ENCODE measurements at places on chromosomes 11 and 22.
A peak's percentile ranks its signal among the peaks of the same experiment; 100 is the strongest.

- peak; percentile 90 for DNase-seq
These were observed 177.3 kb upstream of the SORL1-AS1 start for GRCh38 chr11:121630041-121630440.

DNA sequence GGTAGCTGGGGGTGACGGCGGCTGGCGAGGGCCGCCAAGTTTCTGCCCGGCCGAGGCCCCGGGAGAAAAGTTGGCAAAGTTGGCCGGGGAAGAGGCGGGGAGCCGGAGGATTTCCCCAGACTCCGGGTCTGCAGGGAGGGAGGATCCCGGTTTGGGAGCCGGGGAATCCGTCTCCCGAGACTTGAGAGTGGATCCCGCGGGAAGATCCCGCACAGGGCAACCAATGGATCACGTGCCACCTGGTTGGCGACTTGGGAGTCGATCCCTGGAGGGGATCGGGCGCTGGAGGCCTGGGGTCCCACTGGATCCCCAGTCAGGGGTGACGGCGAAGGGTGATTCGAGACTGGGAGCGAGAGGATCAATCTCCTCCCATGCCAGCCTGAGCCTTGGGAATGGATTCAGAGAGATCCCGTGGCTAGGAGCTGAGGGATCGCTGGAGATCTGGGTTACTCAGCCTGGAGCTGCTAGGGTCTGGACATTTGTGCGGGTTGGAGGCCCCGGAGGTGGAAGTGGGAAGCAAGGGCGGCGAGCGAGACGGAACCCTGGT lies 394 bp downstream of the KIAA1671 start:
- peak; percentile 31 for DNase-seq

DNA sequence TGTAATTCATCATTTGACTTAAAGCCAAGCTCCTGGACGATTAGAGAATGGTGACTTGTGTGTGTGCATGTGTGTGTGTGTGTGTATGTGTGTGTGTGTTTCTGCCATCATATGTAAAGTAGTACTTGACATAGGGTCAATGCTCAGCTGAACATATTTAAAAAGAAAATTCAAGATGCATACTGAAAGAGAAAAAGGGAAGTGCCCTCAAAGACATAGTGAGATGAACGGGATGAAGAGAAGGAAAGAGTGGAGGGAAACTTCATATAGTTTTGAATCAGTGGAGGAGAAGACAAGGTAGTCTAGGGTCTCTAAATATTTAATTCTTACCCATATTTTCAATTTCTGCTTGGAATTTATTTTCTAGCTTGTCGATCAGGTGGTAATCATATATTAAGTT lies 4.0 kb downstream of the TCN1 start:
- no peak for DNase-seq

DNA sequence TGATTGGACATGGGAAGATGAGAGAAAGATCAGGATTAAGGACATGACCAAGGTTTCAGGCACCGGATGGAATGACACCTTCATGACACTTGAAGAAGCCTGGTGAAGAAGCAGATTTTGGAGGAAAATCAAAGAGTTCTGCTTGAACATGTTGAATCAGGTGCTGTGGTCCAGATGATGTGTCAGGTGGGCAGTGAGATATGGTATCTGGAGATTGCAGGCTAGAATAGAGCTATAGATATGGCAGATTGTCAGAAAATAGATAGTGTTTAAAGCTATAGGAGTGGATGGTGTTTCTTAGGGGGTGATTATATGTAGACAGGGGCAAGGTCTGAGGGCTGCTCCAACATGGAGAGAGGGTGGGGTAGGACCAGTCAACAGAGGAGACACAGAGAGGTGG lies 40.2 kb downstream of the PANX1 start:
- no peak for DNase-seq

DNA sequence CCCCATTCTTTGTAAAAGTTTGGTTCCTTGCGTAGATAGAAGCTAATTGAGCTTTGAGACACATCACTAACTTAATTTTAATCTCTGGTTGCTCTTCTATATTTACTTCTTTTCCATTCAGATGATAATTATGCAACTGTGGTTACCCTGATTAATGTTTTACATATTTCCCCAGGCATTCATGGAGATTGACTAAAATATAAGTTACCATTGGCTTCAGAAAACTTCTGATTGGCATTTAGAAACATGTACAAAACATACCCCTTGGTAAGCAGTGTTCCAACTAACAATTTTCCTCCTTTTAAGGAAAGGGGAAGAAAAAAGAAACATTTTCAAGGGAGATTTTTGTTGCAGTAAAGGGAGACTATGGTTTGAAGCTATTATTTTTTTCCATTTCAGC lies 43.9 kb downstream of the FAT3 start:
- DNase-seq: peak; percentile 8

DNA sequence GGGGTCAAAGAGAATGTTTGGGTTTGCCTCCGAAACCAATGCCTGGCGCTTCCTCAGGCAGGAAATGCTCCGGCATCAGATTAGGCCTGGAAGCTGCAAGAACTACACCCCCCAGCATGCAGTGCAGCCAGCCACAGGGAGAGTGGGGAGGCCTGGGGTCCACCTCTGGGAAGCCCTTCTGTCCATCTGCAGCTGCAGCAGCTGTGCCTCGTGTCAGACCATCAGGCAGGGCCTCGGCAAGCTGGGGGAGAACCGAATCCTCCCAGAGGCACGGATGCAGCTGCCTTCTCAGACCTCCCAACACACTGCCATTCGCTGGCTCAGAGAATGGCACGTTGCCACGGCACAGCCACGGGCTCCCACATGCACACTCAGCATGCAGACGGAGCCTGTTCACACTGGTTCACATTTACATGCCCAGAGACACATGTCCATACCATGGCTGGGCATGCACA lies 57.4 kb downstream of the NECTIN1 start:
- DNase-seq: peak; percentile 10

DNA sequence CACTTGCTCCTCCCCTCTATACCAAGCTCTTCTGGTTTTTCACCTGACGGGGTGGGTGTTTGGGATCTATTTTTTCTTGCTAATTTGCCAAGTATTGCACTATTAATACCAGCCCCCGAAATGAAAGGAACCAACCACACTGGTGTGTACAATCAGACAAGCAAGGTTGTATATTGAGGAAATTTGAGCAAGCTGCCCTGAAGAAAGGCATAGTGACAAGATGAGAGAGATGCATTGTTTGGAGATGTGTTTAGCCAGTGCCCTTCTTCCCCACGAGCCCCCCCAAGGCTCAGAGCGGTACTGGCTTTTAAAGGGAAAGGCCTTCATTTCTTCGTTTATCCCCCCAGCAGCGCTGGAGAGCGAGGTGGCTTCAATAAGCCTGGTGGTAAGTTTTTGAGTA lies 15.2 kb upstream of the GAS2L1 start:
- DNase-seq: no peak

GRCh38 chr11:75562048-75562835 lies at the start of gene SERPINH1:
Gene SERPINH1 (plus strand): TSS chr11:75562253. CDS start chr11:75566350, 4,097 bp downstream.
- DNase-seq: peak; percentile 77

- DNase-seq: no peak
These were observed 94.9 kb upstream of the CADM1 start for GRCh38 chr11:115599125-115599524.
